PC-9 (cell line): ENCODE measurements at places on chromosomes 6 and 20. TPM values are rescaled to one million over a fixed set of nuclear protein-coding genes. Genes with fewer than 3 reads are reported as not detected.

DNA sequence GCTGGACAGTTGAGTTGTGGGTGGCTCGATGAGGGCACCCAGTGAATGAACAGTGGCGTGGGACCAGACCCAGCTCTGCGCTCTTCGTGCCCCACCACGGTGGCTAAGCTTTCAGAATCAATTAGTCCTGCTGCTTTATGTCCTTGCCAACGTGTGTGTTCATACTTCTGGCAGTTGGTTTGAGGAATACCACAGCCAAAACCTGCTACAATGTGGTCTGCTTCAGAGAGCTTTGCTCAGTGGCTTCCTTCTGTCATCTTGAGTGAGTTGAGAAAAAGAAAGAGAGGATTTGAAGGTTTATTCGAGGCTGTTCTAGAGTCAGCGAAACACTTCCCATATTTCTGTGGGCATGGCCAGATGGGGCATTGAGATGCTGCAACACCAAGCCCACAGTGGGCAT, 39.5 kb upstream of the SLC22A2 start:
- no peak for DNase-seq

DNA sequence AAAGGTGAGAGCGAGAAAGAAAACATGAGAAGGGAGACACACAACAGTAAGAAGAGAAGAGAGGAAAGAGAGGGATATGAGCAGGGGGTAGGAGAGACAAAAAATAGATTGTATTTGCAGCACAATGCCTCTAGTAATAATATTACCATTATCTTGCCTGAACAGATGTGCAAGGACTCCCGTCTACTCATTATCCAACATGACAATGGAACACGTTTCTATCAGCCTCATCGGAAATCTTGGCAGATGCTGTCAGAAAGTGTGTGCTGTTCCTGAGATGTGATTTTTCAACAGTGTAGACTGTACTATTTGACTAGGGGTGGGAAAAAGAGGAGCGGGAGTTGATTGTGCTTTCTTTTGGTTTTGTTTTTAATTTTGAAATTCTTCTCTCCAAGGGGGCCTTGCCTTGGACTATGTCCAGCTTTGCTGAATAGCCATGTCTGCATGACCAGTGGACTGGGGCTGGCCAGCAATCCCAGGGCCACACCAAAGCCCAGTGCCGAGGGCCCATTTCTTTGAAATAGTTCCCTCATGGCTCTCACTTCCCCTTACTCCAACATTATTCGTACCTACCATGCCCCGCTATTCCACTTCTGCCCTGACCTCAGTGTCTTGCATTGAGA, 11.3 kb upstream of the TRAM2 start:
- DNase-seq, result no peak

The BPIFA2 gene
- not detected in 2 replicates for total RNA-seq

DNA sequence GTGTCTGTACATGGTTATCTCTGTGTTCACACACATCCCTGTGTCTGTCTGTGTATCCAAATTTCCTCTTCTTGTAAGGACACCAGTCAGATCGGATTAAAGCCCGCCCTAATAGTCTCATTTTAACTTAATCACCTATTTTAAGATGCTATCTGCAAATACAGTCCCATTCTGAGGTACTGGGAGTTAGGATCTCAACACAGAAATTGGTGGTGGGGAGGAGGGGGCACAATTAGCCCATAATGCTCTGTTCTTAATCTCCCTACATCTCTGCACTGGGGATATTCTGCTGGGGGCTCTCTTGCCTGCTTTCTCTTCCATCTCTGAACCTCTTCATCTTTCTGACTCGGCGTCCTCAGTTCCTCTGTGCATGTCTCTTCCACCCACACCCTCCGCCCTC, 320.7 kb downstream of the CDC5L start:
- no peak for DNase-seq

- no peak for DNase-seq
These were observed 5.7 kb downstream of the LMBRD1 start for GRCh38 chr6:69791065-69791471.

The ANKRD66 gene
- total RNA-seq, result not detected in 2 replicates

DNA sequence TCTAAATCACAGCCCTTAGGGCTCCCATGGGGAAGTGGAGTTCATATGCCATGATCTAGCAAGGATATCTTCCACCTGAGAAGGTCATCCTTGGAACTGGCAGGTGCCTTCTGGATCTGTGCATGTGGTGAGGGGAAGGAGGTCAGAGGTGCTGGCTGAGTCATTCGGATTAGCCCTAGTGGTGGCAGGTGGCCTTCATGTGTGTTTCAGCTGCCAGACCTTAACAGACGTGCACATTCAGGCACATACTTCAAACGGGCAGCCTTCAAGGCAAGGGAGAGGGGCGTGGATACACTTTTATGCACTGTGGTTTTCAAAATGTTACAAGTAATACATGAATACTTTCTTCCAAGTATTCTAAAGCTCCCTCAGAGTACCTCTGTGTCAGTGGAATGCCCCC, 51.2 kb downstream of the BMP6 start:
- no peak for DNase-seq

GRCh38 chr20:49515586-49515985, 33.1 kb upstream of the KCNB1 start:
- DNase-seq, result peak; percentile 5

The HLA-DRA gene
- not detected in 2 replicates for total RNA-seq

The SIRPB2 gene
- 4.5 and 7.1 TPM in 2 replicates for total RNA-seq

GRCh38 chr6:100485268-100485667, 20.5 kb upstream of the SIM1 start:
- no peak for DNase-seq

GRCh38 chr20:24568842-24569241, 99.4 kb downstream of the SYNDIG1 start:
- DNase-seq, result no peak

- no peak for DNase-seq
These were observed 5.2 kb downstream of the FOXO3 start for GRCh38 chr6:108565893-108566292.

GRCh38 chr6:150575836-150576235, 23.8 kb upstream of the PLEKHG1 start:
- no peak for DNase-seq

- DNase-seq, result no peak
These were observed 72.8 kb downstream of the SESN1 start for GRCh38 chr6:109021870-109022269.

GRCh38 chr20:57053793-57054552, 212.5 kb downstream of the BMP7 start:
- DNase-seq, result no peak

GRCh38 chr6:112054555-112055190, 769 bp downstream of the CCN6 start:
- peak; percentile 18 for DNase-seq

- no peak for DNase-seq
These were observed 247.6 kb downstream of the PKHD1 start for GRCh38 chr6:51839726-51840374.

The METTL24 gene
- total RNA-seq, result not detected in 2 replicates

DNA sequence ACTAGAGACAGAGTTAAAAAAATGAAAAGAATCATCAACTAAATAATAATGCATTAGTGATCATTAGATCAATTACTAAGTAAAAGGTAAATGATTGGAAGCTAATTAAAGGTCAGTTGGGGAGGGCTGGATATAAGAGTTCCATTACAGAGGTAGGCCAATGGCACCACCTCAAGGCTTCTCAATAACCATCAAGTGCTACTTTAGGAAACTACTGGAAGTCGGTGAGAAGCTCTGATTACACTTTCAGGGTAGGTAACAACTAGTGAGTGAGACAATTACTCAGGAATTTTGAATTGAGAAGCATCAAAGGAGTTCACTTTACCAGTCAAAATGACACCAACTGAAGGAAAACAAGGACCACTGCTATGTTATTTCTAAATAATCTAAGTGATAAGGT, 90.2 kb upstream of the HDAC2 start:
- DNase-seq, result no peak

DNA sequence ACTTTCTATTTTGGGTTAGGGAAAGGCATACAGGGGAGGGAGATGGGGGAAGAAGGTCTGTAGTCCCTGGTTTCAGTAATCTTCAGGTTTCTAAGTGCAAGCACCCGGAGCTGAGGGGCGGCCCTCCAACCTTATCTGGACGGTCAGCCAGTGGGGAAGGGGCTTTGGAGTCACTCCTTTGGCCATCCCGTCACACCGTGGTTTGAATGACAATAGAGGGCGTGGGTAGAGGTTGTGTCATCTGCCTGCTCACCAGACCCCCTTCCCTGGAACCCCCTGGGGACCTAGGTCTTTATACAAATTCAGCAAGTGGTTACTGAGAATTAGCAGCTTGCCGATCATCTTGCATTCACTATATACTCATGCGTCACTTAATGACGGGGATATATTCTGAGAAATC, 29.1 kb downstream of the STK35 start:
- DNase-seq, result no peak

GRCh38 chr20:3237958-3238615, 903 bp downstream of the SLC4A11 start:
- DNase-seq, result no peak

GRCh38 chr6:158764183-158764849, 54.9 kb downstream of the EZR start:
- DNase-seq, result peak; percentile 51
